ENCODE measurements at places on chromosomes 1 and 21.

- DNase-seq = no peak
Observed at GRCh38 chr1:44689447-44689765, 14.9 kb downstream of the ARMH1 start.

DNA sequence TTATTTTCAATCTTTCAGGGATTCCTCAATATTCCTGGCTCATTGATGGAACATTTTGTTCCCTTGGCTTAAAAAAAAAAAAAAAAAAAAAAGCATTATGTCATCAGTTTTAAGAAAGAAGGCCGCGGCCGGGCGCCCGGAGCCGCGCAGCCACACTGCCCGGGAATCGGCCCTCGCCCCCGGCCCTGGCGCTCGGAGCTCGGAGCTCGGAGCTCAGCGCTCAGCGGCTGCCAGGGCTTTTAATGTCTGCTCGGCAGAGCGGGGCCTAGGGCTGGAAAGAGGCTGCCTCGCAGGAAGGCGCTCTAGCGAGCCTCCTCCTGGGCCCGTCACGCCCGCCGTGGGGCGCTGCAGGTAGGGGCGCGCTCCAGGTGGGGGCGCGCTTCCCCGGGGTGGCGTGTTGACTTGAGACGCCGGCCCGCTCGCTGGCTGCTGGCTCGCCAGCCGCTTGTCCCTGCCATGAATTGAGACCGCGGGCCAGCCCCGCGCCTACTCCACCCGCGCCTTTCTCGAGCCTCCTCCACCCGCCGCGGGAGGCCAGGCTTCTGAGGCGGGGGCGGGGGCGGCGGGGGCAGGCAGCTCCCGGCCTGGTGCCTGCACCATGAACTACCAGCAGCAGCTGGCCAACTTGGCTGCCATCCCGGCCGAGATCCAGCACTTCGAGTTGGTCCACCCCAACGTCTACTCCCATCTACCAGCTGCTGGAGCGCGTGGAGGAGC is 5.4 kb upstream of the TDRD5 start:
- DNase-seq = no peak

DNA sequence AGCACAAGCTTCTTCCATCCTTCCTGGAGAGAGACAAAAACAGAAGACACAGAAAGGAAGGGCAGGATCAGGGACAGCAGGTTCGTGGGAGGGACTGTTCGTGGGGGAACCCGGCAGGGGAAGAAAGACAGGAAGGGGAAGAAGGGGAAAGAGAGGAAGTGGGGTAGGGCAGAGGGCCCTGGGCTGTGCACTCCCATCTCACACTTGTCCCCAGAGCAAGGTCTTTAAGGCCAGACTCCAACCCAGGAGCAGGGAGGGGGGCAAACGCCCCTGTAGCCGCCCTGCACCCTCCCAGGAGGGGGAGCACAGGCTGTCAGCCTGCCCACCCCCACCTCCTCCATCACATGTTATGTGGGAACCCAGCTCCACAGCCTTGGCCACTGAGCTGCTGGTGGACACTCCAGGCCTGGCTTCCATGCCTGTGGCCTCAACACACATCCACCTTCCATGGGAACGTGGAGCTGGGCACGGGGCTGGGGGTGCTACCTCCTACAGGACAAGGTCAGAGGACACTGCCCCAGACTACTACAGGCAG is 9.3 kb downstream of the SLC19A1 start:
- DNase-seq = no peak

DNA sequence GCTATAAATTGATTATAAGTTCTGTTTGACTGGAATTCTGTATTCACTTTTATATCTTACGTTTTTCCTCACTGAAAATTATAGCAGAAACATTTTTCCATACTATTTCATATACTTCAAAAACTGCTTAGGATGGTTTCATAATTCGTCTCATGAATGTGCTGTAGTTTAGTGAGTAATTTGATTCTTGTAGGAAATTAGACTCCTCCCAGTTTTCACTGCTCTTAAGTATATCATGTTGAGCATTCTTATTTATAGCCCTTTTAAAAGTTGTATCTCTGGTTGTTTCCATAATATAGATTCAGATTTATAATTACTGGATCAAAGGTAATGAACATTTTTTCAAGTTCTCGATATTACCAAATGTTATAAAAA is 250.6 kb downstream of the FMN2 start:
- DNase-seq = no peak

DNA sequence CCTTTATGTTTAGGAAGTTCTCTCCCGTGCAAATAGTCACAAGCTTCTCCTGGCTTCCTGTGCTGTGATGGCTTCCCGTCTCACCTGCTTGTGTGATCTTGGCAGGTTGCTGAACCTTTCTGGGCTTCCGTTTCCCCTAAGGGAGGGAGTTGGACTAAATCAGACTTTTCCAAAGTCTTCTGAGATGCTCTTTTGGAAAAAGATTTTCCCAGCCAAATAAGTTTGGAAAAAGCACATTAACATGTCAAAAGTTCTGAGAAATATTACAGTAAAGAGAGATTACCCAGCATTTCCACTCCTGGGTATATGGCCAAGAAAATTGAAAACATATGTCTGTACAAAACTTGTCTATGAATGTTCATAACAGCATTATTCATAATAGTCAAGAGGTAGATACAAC is 36.0 kb upstream of the TENT5C start:
- no peak for DNase-seq

GRCh38 chr1:65330822-65331221 is 21.5 kb downstream of the DNAJC6 start:
- DNase-seq = no peak

DNA sequence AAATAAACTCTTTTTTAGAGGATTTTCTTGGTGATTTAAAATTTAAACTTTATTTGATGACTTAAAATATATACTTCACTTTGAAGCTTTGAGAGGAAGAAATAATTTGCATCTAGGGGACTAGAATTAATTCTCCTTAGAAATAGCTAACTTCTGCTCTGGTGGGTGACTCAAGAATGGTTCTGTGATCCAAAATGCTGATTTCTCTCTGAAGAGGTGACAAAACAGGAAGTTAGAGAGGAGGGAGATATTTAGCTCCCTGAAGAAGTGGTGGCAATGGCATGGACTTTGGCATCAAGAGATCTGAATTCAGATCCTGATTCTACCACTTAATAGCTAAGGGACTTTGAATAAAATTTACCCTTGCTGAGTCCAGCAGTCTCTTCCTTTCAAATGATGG is 125.8 kb upstream of the ATP1B1 start:
- no peak for DNase-seq

GRCh38 chr1:243490748-243491686 is 235.2 kb downstream of the SDCCAG8 start:
- no peak for DNase-seq

- DNase-seq = no peak
Observed at GRCh38 chr1:167995038-167995437, 58.2 kb upstream of the MPC2 start.

DNA sequence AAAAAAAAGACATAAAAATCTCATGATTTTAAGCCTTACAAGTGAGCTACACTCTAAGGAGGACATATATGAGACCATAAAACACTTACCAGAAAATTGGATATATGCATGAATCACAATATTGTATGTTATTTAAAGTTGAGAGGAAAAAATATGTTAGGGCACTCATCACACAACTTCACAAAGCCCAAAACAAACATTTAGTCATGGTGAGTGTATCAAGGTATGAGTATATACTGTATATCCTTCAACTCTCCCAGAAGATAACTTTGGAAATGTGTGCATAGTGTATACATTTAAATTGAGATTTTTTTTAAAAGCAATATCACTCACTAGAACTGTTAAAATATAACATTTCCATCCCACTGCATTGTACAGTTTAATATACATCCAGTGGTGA is 259.3 kb downstream of the SRGAP2C start:
- no peak for DNase-seq

- DNase-seq = no peak
Observed at GRCh38 chr1:86705665-86705985, 1.2 kb downstream of the SH3GLB1 start.

- no peak for DNase-seq
Observed at GRCh38 chr1:48492392-48492791, 20.4 kb upstream of the SPATA6 start.

DNA sequence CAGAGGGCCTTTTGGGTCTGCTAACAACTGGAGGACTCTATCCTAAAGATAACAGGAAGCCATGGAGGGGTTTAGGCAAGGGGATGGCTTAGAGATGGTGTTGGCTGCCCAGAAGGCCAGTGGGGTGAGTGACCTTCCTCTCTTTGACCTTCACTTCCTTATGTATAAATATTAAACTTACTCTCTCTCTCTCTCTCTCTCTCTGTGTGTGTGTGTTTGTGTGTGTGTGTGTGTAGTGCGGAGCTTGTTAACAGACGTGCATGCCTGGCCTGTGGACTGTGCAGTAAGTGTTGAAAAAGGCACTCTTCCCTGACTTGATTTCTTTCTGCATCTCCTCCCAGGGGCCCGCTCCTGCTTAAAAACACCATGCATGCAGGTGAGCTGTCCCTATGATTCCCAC is 10.0 kb downstream of the MROH7 start:
- DNase-seq = no peak

DNA sequence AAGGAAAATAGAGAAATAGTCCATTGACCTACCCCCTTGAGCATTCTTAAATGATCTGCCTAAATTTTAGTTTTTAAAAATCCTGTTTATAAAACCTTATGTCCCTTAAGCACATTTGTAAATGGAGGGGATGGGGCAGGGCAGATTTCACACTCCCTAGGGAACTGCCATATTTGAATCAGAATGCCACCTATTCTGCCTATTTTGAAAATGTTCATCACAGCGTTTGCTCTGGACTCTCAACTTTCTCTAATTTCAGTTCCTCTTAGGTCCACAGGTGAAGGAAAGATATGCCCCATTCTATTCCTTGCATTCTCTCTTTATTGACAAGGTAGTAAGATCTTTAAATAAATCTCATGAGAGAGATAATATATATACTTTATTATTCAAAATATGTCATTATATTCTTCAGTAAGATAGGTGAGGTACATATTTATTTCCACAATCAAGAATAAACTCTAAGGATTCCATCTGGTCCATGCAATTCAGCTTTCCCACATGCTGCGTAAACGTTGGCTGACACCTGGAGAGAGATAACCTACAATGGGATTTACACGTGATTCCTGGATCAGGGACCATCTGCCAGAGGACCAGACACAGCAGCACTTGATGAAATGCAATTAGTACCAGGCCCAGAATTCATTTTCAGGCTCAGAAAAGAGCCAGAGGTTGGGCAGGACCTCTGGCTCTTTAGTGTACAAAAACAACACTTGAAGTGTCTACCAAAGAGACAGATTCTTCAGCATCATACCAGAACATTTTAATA is 1.2 kb upstream of the LPGAT1 start:
- DNase-seq = no peak

DNA sequence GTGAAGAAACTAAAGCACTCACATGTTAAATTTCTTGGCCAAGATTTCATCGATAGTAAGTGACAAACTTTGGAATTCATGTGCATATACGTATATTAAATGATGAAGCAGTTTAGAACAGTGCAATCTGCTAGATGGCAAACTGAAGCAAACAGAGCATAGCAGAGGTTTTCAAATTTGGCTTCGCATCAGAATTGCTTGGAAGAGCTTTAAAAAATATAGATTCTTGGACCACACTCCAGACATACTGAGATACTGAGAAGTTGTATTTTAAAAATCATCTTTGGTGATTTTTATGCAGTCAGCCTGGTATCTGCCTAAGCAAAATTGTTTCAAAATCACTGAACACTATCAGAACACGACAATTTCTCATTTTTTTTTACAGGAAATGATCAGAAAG is 709.2 kb downstream of the PLA2G4A start:
- no peak for DNase-seq

DNA sequence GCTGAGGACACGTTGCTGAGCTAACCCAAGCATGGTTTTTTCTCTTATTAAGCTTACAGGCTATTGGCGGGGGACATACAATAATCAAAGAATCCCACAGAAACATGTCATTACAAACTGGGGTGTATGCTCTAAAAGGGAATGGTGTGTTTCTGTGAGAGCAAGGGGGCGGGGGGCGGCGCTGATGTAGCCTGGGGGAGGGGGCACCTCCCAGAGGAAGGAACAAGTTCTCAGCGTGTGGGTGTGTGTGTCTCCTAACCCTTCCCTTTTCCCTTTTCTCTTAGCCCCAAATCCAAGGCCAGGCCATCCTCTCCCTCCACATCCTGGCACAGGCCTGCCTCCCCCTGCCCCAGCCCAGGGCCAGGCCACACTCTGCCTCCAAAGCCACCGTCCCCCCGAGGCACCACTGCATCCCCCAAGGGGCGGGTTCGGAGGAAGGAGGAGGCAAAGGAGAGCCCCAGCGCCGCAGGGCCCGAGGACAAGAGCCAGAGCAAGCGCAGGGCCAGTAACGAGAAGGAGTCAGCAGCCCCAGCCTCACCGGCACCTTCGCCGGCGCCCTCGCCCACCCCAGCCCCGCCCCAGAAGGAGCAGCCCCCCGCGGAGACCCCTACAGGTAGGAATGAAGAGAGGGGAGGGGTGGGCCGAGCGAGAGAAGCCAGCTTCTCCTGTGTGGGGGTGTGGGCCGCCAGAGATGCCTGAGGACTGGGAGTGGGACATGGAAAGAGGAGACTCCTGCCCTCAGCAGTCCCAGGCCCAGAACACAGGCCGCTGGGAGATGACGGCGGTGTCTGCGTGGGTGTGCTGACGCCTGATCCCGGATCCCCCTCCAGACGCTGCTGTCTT is 21.9 kb downstream of the MAP7D1 start:
- DNase-seq = no peak

- no peak for DNase-seq
Observed at GRCh38 chr1:236397173-236397759, 3.2 kb downstream of the EDARADD start.

DNA sequence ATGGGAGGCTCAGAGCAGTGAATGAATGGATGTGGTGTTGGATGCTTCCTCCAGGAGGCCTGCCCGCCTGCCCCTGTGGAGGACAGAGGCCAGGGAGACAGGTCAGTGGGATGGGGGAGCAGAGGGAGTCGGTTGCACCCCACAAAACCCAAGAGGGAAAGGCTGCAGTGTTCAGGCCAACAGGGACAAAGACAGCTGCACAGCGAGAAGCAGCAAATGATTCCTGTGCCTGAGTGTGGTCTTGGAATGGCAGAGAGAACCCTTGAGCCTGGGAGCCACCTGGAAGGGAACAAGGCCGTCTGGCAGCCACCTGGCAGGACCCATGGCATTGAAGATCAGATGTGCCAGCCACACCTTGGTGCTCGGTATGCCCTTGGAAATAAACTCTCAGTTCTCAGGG is 8.1 kb downstream of the TFF3 start:
- no peak for DNase-seq

DNA sequence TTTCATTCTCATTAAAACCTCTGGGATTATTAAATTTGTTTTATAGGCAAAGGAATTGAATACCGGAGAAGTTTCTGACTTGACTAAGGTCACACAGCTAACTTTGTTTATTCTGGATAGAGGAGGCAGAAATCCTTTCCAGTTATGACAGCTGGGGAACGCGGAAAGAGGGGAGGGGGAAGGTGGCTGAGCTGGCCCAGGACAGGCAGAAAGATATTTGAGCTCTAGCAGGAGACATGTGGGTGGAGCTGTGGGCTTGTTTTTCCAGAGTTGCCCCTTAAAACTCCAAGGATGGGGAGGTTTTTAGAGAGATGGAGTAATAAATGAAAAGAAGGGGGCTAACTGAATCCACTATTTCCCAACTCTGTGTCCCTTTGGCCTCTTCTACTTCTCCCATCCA is 27.8 kb downstream of the FOXD2 start:
- no peak for DNase-seq

All from activated naive CD4-positive, alpha-beta T cell (primary cell).